ENCODE measurements at places on chromosomes 1 and 21. TPM values are rescaled to one million over a fixed set of nuclear protein-coding genes. Genes with fewer than 3 reads are reported as not detected.

DNA sequence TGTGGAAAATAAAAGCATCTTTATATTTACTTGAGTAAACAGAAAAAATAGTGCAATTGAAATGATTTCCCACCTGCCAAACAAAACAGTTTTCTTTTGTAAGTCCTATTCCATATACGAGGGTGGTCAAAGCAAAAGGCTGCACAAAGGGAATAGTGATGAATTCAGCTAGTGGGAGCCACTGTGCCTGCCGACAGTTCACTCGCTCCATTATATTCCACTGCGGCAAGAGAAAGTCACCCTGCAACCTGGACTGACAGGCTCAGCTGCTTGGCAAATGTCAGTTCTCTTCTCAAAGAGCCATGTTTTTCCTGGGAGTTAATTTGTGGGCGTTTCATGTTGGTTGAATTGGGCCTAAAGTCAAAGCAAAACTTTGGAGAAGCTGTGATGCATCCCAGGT is 145.4 kb downstream of the LMO4 start:
- H3K27me3 ChIP-seq, result no peaks in the 10 kb centered on the region
- DNase-seq, result no peak
- H3K36me3 ChIP-seq, result no peaks in the 10 kb centered on the region
- H3K4me1 ChIP-seq, result no peaks in the 10 kb centered on the region
- H3K4me3 ChIP-seq, result no peak overlapping the region

- no peaks in the 10 kb centered on the region for H3K27me3 ChIP-seq
- H3K4me1 ChIP-seq, result no peaks in the 10 kb centered on the region
- no peaks in the 10 kb centered on the region for H3K36me3 ChIP-seq
- H3K27ac ChIP-seq, result no peak overlapping the region
Observed at GRCh38 chr1:156963621-156964020, 43.2 kb downstream of the LRRC71 start.

DNA sequence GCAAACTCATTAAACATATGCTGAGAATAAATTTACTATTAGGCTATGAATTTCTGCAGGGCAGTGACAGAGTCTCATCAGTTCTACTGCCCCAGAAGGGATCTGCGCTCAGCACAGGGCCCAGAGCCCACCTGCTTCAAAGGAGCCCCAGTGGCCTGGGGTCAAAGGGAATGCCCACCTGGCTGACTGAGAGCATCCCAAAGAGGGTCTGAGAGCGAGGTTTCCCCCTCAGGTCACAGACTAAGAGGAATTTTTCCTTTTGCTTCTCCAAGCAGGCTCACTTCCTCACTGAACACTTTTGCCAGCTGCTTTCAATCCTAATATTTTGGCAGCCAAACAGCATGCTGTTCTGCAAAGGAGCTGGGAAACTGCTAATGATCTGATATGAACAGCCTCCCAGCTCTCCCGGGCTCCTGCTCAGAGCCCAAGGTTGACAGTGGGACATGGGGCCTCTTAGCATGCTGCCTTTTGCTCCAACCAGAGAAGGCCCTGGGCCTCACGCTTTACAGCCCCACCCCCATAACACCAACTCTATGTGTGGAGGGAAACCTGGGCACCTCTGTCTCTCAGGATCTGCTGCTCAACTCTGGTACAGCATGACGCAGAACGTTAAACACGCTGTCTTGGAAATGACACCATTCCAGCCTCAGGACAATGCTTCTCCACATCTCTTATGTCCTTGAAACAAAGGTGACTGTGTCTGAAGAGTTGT is 70.7 kb upstream of the SYT6 start:
- H3K4me3 ChIP-seq, result no peak overlapping the region
- peak; percentile 49 for DNase-seq
- H3K36me3 ChIP-seq, result no peaks in the 10 kb centered on the region

DNA sequence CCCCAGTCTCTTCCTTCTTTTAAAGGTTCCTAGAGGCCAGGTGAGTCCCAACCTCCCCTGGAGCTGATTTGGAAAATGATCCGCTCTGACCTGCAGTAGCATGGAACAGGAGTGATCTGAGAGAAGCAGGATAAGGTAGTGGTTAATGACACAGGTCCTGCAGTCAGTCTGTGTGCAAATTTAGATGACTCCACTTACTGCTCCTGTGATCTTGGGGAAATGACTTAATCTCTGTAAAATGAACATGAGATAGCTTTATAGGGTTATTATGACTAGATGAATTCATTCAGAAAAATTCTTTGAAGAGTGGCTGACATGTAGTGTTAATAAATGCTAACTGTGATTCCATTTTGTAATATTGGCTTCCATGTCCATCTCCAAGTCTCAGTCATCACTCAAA is 374.9 kb upstream of the CAMK1G start:
- H3K27me3 ChIP-seq, result no peaks in the 10 kb centered on the region
- no peaks in the 10 kb centered on the region for H3K36me3 ChIP-seq
- H3K4me1 ChIP-seq, result peaks cover 4% of the 10 kb centered on the region
- no peak overlapping the region for H3K27ac ChIP-seq
- DNase-seq, result no peak
- no peak overlapping the region for H3K4me3 ChIP-seq

DNA sequence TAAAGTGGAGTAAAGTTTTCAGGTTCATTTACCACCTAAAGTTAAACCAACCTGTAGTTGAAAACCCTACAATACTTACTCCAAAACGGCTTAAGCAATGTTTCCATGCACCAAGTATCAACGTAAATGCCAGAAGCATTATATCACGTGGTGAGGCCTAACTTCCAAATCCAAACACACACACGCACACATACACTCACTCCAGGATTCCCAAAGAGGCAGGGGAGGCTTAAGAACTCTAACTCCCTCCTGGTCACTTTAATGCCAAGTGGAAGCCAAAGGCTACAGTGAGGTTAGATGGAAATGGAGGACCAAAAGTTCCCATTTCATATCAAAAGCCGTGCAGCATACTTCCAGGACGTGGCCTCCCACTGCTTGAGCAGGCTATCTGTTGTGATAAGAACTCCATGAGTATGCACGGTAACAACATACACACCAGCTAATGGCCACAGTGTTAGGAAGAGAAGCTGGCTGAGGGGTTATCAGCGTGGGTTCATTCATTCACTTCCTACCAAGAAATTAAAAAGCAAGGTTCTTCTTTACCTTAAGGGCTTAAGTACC is 224.1 kb downstream of the SLC45A1 start:
- no peak overlapping the region for H3K4me3 ChIP-seq
- H3K27me3 ChIP-seq, result no peaks in the 10 kb centered on the region
- peaks cover 1% of the 10 kb centered on the region for H3K4me1 ChIP-seq
- H3K27ac ChIP-seq, result no peak overlapping the region
- no peaks in the 10 kb centered on the region for H3K36me3 ChIP-seq

DNA sequence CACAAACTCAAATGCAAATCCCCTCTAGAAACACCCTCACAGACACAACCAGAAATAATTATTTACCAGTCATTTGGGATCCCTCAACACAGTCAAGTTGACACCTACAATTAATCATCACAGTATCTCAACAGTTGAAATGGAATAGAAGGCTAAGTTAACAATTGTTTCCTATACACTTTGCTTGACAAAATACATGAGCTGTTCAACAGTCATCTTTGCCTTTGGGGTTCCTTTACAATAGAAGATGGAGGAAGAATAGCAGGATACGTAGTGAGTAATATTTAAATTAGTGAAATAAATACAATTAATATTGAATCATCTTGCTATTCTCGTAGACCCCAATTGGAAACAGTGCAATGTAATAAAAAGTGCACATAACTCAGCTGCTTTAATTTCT is 487.3 kb upstream of the ADAMTS5 start:
- DNase-seq, result no peak
- H3K27me3 ChIP-seq, result no peaks in the 10 kb centered on the region
- H3K36me3 ChIP-seq, result no peaks in the 10 kb centered on the region
- H3K27ac ChIP-seq, result no peak overlapping the region

DNA sequence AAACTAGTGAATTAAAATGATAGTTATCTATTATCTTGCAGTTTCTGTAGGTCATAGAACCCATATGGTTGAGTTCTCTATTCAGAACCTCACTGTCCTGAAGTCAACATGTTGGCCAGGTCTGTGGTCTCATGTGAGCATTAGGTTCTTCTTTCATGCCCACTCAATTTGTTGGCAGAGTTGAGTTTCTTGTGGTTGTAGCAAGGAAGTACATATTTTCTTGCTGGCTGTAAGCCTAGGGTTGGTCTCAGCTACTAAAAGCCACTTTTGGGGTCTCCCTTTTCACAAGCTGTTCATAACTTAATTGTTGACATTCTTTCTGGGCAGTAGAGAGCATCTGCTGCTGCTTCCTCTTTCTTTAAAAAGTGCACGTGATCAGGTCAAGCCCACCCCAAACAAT is 1165.1 kb upstream of the NCAM2 start:
- H3K4me3 ChIP-seq, result no peak overlapping the region
- H3K27me3 ChIP-seq, result no peaks in the 10 kb centered on the region
- no peak for DNase-seq
- no peaks in the 10 kb centered on the region for H3K36me3 ChIP-seq
- no peak overlapping the region for H3K27ac ChIP-seq

DNA sequence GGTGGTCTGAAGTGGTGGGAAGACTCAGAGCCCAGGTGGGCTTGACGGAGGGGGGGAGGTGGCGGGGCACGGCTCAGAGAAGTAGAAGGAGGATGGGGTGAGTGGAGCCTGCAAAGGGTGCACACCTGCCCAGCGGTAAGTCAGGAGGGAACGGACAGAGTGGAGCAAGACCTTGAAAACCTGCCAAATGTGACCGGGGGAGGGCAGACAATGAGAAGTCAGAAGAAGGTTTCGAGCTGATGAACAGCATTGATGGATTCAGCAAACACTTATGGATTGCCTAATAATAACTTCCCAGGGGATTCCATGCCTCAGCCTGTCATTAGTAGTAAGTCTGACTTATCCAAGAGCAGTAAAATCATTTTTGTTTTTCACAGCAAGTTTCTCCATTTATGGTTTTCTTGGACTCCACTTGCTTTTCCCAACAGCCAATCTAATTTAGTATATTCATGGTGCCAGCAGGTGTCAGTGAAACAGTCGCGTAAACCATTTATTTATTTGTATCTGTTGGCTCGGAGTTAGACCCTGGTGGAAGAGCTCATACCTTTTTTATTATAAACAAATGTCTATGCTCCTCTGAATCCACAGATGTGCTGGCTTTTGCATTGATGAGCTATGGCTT is 279.1 kb downstream of the PCP4 start:
- H3K4me1 ChIP-seq, result no peaks in the 10 kb centered on the region
- no peaks in the 10 kb centered on the region for H3K27me3 ChIP-seq
- H3K27ac ChIP-seq, result no peak overlapping the region
- no peaks in the 10 kb centered on the region for H3K36me3 ChIP-seq
- no peak overlapping the region for H3K4me3 ChIP-seq

DNA sequence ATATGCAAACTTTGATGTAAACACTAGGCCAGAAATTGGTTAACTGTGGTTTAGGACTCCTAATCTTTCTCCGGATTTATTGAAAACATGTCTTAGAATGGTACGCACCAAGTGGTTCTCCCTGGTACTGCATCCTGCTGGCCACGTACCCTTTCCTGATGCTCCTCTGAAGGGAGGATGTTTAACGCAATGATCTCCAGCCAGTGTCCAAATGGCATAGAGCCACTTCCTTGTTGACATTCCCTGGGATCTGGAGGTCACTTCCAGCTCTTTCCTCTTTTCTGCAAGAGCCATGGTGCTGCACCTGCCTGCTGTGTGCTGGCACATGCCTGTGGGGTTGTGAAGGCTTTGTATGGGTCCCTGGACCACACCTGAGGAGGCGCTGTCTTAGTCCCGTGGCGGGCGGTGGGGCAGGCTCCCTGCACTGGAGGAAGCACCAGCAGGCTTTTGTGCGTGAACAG is 53.9 kb downstream of the GALNT2 start:
- H3K4me3 ChIP-seq, result no peak overlapping the region
- H3K27me3 ChIP-seq, result no peaks in the 10 kb centered on the region
- no peak for DNase-seq
- H3K27ac ChIP-seq, result no peak overlapping the region

GRCh38 chr1:198337886-198338285 is 181.1 kb downstream of the NEK7 start:
- no peak overlapping the region for H3K4me3 ChIP-seq
- no peaks in the 10 kb centered on the region for H3K36me3 ChIP-seq
- no peak overlapping the region for H3K27ac ChIP-seq

- DNase-seq, result no peak
- no peaks in the 10 kb centered on the region for H3K36me3 ChIP-seq
- H3K4me3 ChIP-seq, result no peak overlapping the region
- H3K4me1 ChIP-seq, result peaks cover 10% of the 10 kb centered on the region
Observed at GRCh38 chr1:20663969-20664715, 3.0 kb upstream of the DDOST start.

DNA sequence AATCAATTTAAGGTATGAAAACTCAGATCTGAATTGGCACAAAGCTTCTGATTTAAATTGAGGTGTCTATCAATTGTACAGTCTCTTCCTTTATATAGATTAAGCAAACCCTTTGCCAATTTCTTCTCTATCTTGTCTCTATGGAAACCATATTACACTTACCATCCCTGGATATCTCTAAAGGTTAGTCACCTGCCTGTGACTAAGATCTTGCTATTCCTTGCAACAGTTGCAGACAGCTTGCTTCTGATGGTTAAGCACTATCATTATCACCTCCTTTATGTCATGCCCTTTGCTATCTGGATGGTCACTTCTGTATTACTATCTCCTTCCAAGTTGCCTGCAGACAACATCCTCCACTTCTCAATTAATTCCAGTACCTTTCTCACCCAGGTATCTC is 998.6 kb upstream of the B3GALT2 start:
- no peaks in the 10 kb centered on the region for H3K4me1 ChIP-seq
- H3K27me3 ChIP-seq, result no peaks in the 10 kb centered on the region
- H3K36me3 ChIP-seq, result no peaks in the 10 kb centered on the region
- no peak for DNase-seq

The RORC gene
- total RNA-seq, result 0.18 TPM

The MX2 gene
- total RNA-seq, result 10.4 TPM

The CCDC27 gene
- not detected for total RNA-seq

The FOXD2 gene
- 0.08 TPM for total RNA-seq

The LDLRAD1 gene
- total RNA-seq, result 0.37 TPM

The HSD11B1 gene
- 7.4 TPM for total RNA-seq

Measured in ovary (tissue), 10 donors.